ENCODE measurements at places on chromosomes 16 and 17. TPM values are rescaled to one million over a fixed set of nuclear protein-coding genes. Genes with fewer than 3 reads are reported as not detected.

Gene SP6
- total RNA-seq = not detected

Gene TEX14
- 3.4 TPM for total RNA-seq

Gene CTRB1
- not detected for total RNA-seq

Gene TMC8
- total RNA-seq = 0.28 TPM

Gene TBC1D3G
- not detected for total RNA-seq

Gene CES3
- total RNA-seq = 0.08 TPM

Gene TMEM238L
- not detected for total RNA-seq

Gene CBX1
- total RNA-seq = 148 TPM

Gene P3H4
- total RNA-seq = 16.9 TPM

Gene SOST
- total RNA-seq = not detected

Gene TMIGD1
- total RNA-seq = not detected

Gene KRTAP2-3
- total RNA-seq = not detected

Data from SJCRH30 (cell line).